ENCODE measurements at places on chromosomes 12 and 14.
A peak's percentile ranks its signal among the peaks of the same experiment; 100 is the strongest.

GRCh38 chr14:90624227-90624626, 192.0 kb downstream of the TTC7B start:
- no peak for DNase-seq

DNA sequence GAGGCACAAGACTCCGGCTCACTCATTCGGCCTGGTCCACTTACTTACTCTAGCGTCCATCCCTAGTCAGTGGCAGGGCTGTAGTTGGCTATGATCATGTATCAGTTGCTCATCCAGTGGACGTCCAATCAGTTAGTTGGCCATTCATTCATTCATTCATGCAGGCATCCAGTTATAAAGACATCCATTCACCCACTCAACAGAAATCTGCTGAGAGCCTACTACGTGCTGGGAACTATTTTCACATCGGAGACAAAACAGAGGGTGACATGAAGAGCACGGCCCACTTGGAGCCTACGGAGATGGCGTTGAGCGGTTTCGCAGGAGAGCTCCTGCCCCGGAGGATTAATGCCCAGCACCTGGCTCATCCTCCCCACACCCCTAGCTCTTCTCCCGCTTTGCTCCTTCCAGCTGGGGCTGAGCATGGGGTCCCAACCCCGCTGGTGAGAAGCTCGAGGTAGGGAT, 49.7 kb downstream of the SNAPC1 start:
- no peak for DNase-seq

GRCh38 chr12:29818916-29819623, 35.3 kb upstream of the TMTC1 start:
- no peak for DNase-seq

DNA sequence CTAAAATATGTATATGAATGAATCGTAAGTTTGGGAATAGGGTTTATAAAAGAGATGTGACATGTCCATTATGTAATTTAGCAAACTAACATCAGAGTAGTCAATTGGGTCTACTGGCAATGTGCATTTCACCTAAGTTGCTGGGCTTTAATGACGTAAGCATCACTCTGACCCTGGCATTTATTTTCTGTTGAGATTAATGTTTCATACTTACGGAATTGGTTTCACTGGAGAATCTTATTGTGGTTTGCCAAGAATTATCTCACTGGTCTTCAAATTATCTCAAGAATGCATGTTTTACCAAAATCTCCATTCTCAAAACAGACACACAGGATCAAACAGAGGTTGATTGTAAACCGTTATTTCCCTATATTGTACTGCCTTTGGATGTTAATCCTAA, 437.1 kb downstream of the NPAS3 start:
- no peak for DNase-seq

- DNase-seq: no peak
These were observed 11.1 kb downstream of the KRT77 start for GRCh38 chr12:52692254-52692653.

DNA sequence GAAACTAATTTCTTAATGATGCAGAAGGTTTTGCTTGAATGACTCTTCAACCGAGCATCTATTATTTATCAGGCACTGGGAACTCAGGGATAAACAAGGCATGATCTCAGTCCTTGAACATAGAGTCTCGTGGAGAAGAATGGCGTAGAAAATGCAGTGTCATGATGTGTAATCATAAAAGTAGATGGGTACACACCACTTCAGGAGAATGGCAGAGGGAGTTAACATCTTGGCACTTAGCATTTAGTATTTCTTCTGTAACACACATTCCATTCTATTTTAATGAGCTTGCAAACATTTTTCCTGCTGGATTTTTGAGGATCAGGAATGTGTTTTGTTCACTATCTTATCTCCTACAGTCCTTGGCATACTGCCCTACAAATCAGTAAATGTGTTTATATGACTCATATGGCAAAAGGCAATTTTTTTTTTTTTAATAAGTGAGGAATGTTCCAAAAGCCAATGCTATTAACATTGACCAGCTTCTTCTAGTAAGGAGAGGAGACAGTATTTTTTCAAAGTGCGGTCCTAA, 3.8 kb downstream of the TXNRD1 start:
- DNase-seq: no peak

DNA sequence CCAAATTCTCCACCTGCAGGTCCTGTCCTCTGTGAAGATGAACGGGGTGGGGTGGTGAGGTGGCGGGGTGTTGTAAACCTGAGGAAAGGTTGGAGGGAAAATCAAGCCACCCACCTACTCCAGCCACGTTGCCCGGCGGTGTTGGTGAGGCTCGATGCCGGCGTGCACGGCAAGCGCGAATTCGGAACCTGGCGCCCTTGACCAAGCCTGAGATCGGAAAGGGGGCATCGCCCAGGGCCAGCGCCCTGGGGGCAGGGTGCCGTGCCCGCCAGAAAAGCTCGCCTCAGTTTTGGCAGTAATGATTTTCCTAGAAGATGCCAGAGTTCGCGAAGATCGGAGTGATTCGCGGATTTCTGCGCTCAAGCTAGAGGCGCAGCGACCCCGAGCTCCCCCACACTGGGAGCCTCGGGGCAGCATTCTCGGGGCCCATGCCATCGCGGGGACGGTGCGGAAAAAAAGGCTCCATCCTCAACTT, 817 bp downstream of the STXBP6 start:
- DNase-seq: no peak

GRCh38 chr14:68841016-68841809, 48.3 kb upstream of the ZFP36L1 start:
- no peak for DNase-seq

DNA sequence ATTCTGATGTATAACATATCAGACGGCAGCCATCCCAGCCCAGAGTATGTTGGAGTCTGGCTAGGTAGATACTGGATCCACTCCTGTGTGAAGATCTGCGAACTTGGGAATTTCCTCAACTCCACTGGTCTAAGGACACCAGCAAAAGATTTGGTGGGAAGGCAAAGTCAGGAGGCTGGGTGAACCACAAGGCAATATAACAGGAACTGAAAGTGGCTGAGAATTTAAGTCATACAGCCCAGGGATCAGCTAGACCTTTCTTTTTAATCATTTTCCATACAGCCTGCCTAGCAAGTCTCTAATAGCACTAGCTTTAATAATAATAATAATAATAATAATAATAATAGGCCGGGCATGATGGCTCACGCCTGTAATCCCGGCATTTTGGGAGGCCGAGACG, 34.8 kb downstream of the BRAP start:
- no peak for DNase-seq

- DNase-seq: peak; percentile 27
These were observed 895 bp downstream of the SLC7A8 start for GRCh38 chr14:23182372-23183157.

DNA sequence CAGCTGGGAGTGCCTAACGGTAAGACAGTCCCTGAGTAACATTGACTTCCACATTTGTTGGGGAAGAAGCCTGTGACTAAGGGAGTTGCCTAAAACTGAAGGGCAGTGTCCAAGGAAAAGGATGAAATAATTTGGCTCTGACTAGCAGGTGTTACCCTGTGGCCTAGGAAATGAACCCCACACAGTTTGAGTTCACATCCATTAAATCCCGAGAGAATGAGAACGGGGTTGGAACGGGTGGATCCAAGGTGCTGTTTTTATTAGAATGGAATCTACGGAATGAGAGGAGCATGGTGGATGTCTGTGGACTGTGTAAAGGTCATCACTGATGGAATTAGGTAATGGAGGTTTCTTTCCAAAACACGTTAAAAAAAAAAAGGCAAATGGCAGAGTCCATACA, 324.0 kb downstream of the MED13L start:
- no peak for DNase-seq

- DNase-seq: no peak
These were observed 34.0 kb downstream of the KCNMB4 start for GRCh38 chr12:70400124-70400523.

DNA sequence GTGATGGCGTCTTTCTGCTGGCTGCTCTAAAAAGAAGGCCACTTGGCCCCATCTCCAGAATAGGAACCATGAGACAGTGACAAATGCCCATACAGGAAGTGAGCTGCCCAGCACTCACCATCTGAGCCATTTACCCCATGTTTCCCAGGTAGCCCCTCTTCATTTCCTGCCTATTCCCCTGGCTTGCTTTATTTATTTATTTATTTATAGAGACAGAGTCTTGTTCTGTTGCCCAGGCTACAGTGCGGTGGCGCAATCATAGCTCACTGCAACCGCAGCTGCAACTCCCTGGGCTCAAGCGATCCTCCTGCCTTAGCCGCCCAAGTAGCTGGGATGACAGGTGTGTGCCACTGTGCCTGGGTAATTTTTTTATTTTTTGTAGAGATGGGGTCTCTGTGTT, 71.2 kb downstream of the RIN3 start:
- no peak for DNase-seq

Measured in activated CD4-positive, alpha-beta T cell treated with anti-CD3 and anti-CD28 coated beads, Interleukin-2, amount 50 U/mL, for 4 hours (primary cell).